ENCODE measurements at places on chromosomes 1 and 21.

GRCh38 chr21:39650306-39650705, 37.6 kb downstream of the B3GALT5 start:
- no peak for DNase-seq

DNA sequence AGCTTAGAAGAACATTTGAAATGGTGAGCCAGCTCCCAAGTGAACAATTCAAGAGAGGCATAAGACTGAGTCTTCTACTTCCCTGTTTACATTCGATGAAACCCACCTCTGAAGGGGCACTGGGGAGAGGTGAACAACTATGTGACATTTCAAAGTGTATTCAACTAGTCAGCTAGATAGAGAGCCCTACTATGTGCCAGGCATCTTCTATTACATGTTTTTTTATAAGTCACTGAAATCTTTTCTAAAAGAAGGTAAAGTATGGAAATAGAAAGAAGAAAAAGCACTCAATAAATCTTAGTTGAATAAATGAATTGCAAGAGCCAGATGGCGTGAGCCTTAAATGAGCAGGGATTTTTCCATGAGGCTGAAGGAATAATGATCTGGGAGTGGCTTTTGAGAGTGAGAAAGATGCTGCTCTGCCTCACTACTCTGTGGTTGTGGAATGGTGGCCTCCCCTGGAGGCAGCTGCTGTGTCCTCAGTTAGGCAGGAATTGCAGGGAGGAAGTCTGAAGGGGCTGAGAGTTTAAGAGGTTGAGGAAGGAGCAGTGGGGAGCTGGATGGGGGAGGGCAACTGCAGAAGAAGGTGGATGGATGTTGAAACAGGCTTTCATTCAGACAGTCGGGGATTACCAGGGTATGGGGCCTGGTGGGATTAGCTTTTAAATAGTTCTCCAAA, 10.4 kb upstream of the PTPRF start:
- DNase-seq = no peak

DNA sequence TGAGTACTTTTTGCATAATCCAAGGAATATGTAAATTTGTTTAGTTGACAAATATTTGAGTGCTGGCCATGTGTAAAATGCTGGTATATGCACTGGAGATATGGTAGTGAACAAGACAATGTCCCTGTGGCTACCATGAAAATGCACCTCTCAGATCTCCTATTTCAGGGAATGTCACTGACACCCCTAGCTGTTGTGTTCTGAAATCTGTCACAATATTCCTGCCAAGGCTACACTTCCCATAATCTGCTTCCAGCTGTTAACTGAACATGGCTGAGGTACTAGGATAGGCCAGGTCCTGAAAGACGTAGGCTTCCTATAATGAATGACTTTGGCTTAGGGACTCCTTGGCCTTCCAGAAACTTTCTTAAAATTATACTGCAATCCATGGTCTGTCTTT, 197.8 kb downstream of the ZNF648 start:
- no peak for DNase-seq

GRCh38 chr1:172815740-172816139, 156.8 kb downstream of the FASLG start:
- DNase-seq = no peak

DNA sequence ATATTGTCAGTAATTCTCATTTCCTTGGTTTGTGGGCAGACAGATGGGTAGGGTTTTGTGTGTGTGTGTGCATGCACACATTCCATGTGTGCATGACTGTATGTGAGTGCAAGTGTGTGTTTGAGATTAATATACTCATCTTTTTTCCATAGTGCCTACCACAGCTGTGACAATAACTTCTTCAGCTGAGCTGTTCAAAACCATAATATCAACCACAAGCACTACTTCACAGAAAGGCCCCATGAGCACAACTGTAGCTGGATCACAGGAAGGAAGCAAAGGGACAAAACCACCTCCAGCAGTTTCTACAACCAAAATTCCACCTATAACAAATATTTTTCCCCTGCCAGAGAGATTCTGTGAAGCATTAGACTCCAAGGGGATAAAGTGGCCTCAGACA, 149.3 kb downstream of the ADGRL2 start:
- no peak for DNase-seq

GRCh38 chr1:27086628-27087027, 68.3 kb downstream of the SLC9A1 start:
- no peak for DNase-seq

- no peak for DNase-seq
Measured at GRCh38 chr1:63908016-63908415, 134.2 kb downstream of the ROR1 start.

- no peak for DNase-seq
Measured at GRCh38 chr21:23017989-23018388, 2019.8 kb downstream of the NCAM2 start.

- DNase-seq = no peak
Measured at GRCh38 chr1:8706291-8706690, 111.1 kb downstream of the RERE start.

GRCh38 chr1:226492426-226493137, 56.0 kb upstream of the STUM start:
- DNase-seq = no peak

GRCh38 chr1:230869500-230869899, 1.2 kb upstream of the C1orf198 start:
- DNase-seq = no peak

GRCh38 chr1:22892789-22893188, 79.9 kb downstream of the LACTBL1 start:
- no peak for DNase-seq

DNA sequence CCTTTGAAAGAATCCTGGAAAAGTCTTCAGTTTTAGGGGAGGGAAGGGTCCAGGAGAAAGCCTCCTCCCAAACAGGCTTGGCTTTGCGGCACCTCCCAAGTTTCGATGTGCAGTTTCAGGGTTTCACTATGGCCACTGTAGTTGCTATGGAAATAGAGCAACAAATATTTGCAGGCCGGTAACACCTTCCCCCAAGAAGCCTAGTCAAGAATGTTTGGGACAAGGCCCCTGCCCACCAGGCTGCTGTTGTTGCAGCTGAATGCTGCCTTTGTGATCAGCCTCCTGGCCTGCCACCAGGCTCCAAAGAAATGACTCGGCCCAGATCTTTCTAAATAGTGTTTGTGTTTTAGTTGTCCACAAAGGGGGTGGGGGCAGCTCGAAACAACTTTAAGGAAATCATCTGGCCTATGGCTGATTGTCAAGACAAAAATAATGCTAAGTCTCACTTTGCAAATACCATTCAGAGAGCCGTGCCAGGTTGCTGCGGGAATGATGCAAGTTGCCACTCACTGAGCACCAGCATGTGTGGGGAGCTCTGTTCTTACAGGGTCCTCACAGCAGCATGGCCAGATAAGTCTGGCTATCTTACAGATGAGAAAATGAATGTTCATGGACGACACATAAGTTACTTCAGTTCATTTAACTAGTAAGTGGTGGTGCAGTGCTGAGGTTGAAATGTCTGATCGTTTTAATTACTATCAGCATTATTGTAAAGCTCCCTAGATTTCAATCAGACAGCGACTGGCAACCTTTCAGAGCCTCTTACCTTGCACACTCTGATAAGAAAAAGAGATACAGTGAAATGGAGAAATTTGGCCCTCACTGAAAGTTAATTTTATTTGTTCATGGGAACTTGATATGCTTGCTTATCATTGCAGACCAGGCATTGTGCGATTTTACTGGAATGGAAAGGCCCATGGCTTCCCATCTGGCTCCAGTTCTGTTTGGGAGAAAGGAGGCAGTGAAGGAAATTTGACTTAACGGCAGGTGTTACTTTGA, 91.2 kb upstream of the JUN start:
- DNase-seq = peak; percentile 63

DNA sequence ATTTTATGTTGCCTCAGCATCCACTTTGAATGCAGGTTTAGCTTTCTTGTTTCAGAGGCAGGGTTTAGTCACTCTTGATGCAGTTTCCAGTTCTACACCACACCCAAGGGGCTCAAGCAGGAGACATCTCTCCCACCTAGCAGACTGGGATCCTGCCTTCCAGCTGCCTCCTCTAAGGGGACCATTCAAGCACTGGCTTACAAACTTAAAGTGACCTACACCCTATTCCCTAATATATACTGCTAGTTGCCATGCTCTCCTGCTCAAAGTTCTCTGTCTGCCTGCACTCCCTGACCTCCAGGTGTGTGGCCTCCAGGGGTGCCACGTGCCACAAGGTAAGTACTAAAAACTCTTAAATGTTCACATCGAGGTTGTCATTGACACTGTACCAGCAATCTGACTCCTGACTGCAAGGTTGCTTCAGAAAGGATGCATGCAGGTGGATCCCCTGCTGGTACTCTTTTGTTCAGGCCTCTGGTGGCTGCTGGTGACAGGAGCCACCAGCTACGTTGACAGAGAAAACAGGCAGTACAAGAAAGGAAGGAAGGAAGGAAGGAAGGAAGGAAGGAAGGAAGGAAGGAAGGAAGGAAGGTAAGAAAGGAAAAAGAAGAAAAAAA, 185.9 kb downstream of the COQ8A start:
- no peak for DNase-seq

DNA sequence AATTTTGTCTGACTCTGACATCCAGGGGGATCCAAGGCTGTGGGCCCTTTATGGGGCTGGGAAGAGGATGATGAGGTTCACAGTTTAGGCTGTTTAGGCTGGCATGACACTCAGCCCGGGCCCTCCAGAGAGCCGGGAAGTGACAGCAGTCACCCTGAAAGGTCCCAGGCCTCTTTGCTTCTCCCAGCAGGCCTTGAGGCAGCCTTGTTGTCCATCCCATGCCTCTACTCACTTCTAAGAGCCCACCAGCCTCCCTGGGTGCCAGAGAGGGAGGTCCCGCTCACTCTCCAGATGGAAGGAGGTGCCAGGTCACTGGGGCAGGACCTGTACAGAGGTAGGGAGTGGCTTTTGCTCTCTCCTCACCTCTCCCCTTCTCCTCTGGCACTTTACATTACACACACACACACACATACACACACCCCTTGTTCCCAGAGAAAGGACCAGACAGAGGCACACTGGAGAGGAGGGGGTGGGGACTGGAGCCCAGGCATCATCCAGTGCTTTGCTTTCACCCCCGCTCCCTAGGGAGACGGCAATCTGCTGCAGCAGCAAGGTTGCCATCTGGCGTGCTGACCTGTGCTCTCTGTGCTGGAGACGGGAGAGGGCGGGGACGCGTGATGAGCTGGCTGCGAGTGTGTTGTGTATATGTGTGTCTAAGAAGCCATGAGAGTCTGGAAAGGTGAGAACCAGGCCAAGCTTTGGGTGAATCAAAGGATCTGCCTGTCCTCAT, 4.6 kb downstream of the KLHDC8A start:
- DNase-seq = no peak

DNA sequence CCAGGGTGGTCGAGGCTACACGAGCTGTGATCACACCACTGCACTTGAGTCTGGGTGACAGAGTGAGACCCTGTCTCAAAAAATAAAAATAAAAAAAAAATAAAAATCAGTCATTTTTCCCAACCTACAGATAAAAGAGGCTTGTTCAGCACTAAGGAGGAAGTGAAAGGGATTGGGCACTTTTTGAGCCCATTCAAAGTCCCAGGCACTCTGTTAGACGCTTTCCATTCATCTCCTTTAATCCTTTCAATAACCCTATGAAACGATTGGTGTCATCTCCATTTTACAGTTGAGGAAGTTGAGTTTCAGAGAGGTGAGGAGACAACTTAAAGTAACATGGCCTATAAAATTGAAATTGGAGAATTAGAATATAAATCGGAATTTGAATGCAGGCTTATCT, 10.4 kb upstream of the AGO4 start:
- no peak for DNase-seq

DNA sequence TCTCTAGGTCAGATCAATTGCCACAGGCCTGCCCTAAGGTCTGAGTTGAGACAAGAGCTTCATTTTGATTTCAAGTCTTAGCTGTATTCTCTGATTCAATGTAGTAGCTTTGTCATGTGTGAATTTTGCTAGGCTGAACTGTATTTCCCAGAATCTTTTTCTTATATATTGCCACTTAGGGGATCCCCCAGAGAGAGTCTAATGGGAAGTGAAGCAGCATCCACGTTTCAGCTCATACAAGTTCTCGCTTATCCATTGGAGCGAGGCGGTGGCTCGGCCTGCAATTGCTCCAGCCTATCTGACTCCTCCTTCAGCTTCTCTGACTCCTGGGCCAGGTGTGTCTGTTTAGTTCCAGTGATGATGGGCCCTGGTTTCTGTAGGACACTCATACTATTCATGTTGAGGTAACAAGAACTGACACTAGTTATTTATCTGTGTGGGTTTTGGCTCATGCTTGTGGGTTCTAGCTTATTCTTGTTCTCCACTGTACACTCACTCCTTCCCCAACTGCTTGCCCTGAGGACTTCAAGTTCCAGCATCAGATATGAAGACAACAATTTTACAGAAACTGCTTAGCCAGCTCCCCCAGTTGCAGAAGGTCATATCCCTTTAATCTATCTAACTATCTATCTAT, 48.2 kb downstream of the TBX19 start:
- DNase-seq = no peak

DNA sequence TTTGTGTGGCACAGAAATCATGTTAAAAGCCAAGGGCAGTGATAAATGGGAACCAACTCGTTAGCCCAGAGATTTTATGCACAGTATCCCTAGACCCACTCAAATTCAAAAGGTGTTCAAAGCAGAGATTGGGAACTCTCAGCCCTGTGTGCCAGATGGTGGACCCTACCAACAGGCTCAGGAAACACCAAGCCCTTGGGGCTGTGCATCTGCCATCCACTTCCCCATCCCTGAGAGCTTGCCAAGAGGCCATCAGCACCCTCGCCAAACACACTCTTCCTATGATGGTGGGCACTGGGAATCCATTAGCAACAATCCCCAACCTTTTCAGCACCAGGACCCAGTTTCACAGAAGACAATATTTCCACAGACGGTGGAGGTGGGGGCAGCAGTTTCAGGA, 194.2 kb upstream of the NFIA start:
- no peak for DNase-seq

DNA sequence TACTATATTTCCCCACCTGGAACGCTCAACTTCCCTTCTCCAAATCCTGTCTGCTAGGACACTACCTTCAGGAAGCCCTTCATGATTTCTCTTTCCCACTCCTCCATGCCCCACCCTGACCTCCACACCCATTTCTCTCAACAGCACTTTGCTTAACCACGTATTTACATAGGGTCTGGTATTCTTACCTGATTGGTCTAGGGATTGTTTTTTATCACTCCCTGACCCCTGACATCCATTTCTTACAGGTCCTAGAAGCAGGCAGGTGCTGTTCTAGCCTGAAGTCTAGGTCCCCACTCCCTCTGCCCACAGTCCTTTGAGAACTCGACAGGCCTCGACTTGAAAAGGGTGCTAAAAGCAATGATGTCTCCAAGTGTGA, 47.5 kb downstream of the DMAP1 start:
- no peak for DNase-seq

DNA sequence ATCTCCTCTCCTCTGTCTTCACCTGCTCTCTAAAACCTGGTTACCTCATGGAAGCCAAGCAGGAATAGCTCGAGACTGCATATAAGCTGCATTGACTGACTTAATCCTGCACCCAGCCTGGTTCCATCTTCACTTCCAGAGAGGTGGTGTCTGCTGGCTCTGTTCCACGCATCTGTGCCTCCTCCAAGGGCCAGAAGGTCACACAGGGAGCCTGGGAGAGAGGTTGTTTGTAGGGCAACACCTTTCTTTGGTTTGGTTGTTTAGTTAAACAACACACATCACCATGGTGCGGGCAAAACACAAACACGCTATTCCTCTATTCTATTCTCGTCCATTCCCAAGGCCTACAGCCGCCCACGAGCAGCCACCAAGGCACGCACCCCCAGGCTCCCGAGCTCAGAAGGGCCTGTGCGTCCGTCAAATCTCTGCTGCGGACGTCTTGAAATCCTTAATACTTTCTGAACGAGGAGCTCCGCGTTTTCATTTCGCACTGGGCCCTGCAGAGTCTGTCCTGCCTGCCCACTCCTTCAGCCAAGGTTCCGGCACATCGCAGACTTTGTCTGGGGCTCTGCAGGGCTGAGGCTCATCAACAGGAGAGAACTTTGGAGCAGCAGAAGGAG, 116.2 kb downstream of the RIPK4 start:
- DNase-seq = no peak

- DNase-seq = no peak
Measured at GRCh38 chr21:17492415-17493168, 20.3 kb upstream of the CXADR start.
